C1 segment of cervical spinal cord (tissue), 14 donors: ENCODE measurements at places on chromosomes 4 and X.

GRCh38 chrX:29297171-29297800 is 710.0 kb downstream of the IL1RAPL1 start:
- no peak for DNase-seq

DNA sequence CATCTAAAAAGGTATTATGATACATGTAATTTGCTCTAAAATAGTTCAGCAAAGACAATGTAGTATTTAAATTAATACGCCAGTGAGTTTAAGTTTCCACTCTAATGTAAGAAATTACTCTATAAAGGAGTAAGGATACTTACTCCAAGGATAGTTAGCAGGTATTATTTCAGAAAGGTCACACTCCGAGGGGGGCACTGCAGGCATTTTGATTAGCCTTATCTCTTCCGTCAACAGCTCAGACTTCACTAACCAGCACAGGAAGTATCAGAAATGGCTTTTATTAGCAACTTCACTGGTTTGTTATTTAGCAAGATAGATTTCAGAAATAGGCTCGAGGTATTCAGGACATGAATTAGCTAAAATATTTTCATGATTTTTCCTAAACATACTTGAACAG is 127.0 kb downstream of the COX18 start:
- DNase-seq = no peak

- DNase-seq = no peak
Observed at GRCh38 chrX:38260231-38260630, 39.6 kb upstream of the SRPX start.

DNA sequence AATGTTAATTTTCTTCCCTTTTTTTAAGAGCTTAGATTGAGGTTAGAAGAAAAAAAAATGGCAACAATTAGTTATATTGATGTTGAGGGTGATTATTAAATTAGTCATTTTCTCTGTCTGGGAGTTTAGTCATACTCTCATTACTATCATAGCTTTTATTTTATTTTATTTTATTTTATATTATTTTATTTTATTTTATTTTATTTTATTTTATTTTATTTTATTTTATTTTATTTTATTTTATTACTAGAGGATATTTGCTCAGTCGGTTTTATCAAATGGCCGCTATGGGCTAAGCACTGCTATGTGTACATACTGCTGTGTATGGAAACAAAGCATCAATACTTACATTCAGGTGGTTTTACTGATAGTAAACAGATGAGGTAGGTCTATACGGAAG is 239.5 kb downstream of the RAPGEF2 start:
- no peak for DNase-seq

DNA sequence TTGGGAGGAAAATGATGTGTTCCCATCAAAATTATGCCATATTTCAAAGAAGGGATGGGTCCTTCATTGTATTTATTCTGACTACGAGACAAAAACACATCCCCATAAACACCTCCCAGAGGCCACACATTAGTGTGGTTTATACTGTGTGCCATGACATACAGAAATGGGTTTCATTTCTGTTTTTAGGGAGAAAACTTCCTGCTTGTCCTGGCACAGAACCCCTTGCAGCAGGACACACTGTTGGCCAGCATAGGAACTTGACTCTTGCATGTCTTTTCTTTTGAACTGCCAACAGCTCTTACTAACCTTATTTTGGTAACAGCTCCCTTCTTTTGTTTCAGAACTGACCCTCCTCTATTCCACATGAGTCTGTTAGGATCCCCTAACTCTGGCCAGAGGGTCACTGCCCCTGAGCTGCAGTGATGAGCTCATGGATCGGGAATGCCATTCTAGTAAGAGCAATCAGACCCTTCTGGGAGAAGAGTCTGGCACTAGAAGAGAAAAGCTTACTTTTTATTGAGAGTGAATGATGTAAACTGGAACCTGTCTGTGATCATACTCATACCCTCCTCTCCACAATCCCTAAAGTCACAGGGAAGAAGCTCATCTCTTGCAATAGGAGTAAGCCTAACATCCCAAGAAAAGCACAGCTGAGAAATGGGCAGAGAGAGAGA is 86.4 kb downstream of the SMIM20 start:
- DNase-seq = no peak
